ENCODE measurements at places on chromosomes 6 and 20. TPM values are rescaled to one million over a fixed set of nuclear protein-coding genes. Genes with fewer than 3 reads are reported as not detected.

DNA sequence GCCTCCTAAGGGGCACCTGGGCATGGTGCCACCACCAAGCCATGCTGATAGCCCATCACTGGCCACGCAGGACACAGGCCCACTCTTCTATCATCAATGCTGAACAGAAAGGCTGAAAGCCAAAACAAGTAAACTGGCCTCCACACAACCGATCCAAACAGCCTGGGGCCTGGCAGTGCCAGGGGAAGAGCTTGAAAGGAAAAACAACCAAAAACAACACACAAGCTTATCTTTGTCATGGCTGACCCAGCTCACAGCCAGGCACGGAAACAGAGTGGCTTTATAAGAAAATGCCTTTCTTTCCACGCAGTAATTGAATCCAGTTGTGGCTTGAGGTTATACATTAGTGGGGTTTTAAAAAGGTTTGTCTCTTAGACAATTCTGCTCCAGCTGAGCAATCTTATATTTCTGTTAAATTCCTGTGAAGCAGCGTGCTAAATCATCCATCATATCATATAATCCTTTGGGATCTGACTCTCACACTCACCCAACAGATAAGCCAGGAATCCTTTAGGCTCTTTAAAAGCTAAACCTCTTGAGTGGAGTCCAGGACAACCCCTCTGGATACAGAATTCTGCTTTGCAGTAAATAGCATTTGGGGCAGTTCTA lies 65.4 kb upstream of the SLC22A16 start:
- DNase-seq, result no peak

GRCh38 chr6:3946778-3947177 lies 97.6 kb downstream of the FAM50B start:
- DNase-seq, result no peak

DNA sequence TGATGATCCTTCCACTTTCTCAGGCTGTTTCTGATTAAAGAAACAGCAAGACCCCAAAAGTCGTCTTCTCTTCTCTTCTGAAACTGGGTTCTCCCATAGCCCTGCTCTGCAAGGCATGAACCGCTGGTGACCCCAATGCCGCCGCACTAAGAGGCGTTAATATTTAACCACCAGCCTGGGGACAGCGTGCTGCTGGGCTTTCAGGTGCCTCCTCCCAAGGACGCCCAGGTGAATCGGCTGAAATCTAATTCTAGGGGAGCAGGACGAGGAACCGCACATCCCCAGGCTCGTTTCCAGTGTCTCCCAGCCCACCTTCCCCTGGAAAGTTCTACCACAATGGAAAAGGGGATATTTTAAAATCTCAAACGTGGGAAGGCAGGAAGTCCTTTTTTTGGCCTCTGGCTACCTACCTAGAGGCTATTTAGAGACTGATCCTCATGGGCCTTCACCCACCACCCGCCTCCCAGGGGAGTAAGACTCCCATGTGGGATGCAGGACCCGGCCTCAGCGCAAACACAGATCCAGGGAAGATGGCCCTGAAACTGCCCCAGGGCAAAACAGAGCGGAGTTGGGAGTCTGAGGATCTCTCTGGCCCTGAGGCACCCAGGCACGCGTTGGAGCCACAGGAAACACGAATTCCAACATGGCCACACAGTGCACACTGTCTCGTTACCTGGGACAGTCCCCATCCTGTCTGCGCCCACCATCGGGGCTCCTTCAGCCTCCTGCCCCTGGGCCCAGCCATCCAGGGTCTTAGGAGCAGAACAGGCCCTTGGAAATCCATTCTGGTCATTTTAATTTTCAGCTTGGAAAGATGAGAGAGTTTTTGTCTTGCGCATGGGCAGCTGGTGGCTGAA lies 56.2 kb downstream of the BMP7 start:
- DNase-seq, result no peak

- DNase-seq, result no peak
These were observed 10.9 kb downstream of the IFNGR1 start for GRCh38 chr6:137208279-137208678.

- no peak for DNase-seq
These were observed 76.2 kb upstream of the FRMD1 start for GRCh38 chr6:168155193-168155592.

- DNase-seq, result no peak
These were observed 291.6 kb downstream of the PREX1 start for GRCh38 chr20:48536206-48536605.

- DNase-seq, result no peak
These were observed 178.7 kb upstream of the CDH4 start for GRCh38 chr20:61073376-61073775.

The HLA-DOB gene
- not detected for polyA plus RNA-seq

The BCAS4 gene
- 4.0 TPM for polyA plus RNA-seq

The C4B gene
- 67.2 TPM for polyA plus RNA-seq

The GPX5 gene
- not detected for polyA plus RNA-seq

The ECT2L gene
- 0.17 TPM for polyA plus RNA-seq

The COL12A1 gene
- polyA plus RNA-seq, result 256 TPM
